Myocyte (in vitro differentiated cells): ENCODE measurements at places on chromosomes 7 and 10. TPM values are rescaled to one million over a fixed set of nuclear protein-coding genes. Genes with fewer than 3 reads are reported as not detected.

DNA sequence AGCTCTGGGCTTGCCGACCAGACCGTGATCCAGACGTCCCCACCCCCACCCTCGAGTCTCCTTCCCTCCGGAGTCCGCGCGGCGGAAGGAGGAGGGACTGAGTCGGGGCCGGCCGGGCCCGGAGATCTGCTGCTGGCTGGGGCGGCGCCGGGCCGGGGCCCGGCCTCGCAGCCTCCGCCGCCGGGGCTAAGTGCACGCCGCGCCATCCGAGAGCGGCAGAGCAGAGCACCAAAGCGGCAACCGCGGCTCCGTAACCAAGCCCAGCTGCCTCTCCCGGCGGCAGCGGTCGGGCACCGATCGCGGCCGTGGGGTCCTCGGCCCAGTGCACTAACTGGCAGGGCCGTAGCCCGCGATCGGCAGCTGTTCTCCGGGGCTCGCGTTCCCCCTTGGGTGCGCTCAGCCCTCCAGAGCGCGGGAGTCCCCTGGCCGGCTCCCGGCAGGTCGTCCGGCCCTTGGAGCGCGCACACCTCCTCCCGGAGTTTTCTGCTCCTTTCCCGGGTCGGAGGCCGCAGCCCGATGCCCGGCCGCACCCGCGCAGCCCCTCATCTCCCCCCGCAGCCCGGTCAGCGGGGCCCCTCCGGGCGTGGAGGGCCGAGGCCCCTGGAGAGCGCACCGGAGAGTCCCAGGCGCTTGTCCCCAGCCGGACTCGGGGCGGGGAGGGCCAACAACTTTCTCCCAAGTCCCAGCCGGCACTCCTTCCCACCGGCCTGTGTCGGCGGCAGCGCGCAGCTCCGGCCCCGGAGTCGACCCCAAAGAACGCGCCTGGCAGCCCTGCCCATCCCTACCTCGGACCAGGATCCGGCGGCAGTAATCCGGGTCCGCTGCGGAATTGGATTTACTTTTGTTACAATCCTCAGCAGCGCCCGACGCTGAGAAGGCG is 799 bp downstream of the VAX1 start:
- DNase-seq = peak; percentile 7

CALML3 gene
- total RNA-seq = not detected in 2 replicates

DNA sequence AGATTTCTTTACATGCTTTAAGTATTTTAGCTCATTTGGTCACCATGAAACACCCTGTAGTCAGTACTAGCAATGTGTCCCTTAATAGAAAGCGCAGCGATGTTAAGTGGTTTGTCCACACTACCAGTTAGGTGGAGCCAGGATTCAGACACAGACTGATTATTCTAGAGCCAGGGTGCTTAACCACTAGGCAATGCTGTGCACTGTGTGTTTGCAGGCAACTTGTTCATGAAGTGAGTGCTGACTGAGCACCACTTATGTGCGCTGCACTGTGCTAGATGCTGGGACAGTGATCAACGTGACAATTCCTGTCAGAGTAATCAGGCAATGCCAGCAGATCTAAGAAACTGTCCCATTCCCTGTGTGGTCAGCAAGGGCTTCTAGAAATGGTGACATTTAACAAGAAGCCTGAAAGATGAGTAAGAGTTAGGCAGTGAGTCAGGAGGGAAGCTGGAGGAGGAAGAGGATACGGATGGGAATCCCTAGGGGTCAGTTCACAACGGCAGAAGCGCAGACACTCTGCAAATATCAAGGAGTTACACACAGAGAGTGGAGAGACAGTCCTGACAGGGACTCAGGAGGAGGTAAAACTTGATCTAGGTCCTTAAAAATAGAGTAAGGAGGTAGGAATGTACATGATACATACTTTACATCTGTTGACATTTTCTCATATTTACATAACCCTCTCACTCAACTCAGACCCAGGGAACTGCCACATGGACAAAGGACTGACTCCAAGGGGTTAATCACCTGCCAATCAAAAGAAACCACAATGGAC is 69.7 kb upstream of the EGR2 start:
- peak; percentile 21 for DNase-seq

DNA sequence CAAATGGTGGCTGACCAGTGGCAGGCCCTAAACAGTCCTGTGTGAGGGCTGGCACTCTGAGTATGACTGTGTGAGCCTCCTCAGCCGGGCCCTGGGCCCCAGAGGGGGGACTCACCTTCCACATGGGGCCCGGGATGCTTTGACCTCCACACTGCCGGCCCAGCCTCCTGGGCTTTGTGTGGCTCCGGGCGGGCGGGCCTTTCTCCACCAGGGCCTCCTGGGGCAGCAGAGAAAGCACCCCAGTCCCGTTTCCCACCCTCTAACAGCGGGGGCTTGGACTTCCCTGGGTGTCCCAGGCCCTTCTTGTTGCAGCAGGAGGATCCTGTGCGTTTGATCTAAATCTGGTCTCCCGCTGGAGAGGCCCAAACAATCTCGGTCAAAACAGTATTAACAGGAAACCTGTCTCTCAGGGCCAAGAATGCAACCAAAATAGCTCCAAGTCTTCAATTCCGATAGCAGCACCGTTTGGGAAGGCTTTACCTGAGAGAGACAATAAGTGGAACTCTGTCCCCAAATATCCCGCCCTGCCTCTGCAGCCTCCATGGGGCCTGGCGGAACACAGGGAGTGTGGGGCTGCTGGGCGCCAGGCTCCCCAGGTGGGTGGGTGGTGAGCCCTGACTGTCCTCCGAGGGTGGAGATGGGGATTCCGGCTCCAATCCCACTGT is 104.8 kb upstream of the ZNF32 start:
- DNase-seq = no peak

DNA sequence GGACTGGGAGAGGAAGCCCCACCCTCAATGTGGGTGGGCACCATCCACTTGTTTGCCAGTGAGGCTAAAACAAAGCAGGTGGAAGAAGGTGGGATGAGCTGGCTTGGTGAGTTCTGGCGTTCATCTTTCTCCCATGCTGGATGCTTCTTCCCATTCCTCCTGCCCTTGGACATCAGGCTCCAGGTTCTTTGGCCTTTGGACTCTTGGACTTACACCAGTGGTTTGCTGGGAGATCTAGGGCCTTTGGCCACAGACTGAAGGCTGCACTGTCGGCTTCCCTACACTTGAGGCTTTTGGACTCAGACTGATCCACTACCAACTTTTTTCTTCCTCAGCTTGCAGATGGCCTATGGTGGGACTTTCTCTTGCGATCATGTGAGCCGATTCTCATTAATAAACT is 106.3 kb downstream of the HERPUD2 start:
- DNase-seq = no peak

DNA sequence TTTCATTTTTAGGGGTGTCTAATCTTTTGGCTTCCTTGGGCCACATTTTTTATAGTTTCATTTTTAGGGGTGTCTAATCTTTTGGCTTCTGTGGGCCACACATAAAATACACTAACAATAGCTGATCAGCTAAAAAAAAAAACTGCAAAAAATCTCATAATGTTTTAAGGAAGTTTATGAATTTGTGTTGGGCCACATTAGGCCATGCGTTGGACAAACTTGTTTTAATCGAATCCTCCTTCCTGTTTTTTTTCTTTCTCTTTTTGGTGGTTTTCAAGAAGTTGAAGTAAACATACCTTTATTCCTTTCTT is 37.4 kb downstream of the ZNRF2 start:
- no peak for DNase-seq

AKR1C8 gene
- total RNA-seq = not detected in 2 replicates

GPR26 gene
- not detected in 2 replicates for total RNA-seq

- peak; percentile 89 for DNase-seq
These were observed 86.0 kb downstream of the FANK1 start for GRCh38 chr10:125982260-125982948.

UTF1 gene
- not detected in 2 replicates for total RNA-seq

GRCh38 chr10:43706166-43706565 is 57.5 kb upstream of the ZNF32 start:
- DNase-seq = no peak

DNA sequence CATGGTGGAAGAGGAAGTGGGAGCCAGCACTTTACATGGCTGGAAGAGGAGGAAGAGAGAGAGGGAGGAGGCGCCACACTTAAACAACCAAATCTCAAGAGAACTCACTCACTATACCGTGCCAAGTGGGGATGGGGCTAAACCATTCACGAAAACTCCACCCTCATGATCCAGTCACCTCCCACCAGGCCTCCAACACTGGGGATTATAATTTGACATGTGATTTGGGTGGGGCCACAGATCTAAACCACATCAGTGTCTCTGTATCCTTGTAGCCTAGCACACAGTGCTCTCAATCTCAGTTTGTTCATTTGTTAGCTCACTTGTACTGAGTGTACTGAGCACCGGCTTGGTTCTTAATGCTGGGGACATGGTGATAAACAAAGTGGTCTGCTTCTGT is 228.3 kb downstream of the BUB3 start:
- no peak for DNase-seq

- no peak for DNase-seq
These were observed 274.9 kb upstream of the NEBL start for GRCh38 chr10:21171936-21172541.

DNA sequence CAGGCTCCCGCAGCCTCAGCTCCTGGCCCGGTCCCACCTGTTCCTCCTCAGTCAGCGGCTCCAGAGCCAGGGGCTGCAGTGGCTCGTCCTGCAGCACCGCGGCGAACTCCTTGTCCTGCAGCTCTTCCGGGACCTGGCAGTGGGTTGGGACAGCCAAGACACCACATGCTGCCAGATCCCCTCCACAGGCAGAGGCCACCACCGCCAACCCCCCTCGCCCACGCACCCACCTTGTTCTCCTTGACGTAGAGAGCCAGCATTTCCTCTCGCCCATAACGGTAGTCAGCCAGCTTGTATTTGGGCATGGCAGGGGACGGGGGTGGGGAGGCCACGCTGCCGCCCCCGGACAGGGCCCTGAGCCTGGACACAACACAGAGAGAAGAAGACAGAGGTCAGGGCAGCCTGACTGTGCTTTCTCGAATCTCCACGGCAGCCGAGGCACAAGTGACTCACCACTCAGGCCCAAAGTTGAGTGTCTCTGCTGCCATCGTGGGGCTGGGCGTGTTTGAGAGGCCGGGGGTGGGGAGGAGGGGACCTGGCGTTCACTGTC is 6.2 kb downstream of the GIGYF1 start:
- no peak for DNase-seq
